ENCODE measurements at places on chromosomes 4 and X. TPM values are rescaled to one million over a fixed set of nuclear protein-coding genes. Genes with fewer than 3 reads are reported as not detected.

The TEX13B gene
- polyA plus RNA-seq: not detected

The ADRA2C gene
- polyA plus RNA-seq: not detected

The CXorf49 gene
- polyA plus RNA-seq: not detected

The TLR6 gene
- 4.8 TPM for polyA plus RNA-seq

The MAN2B2 gene
- 15.3 TPM for polyA plus RNA-seq

The MSANTD1 gene
- not detected for polyA plus RNA-seq

The CT45A6 gene
- not detected for polyA plus RNA-seq

The SPIN3 gene
- polyA plus RNA-seq: 4.0 TPM

The NBDY gene
- polyA plus RNA-seq: 47.4 TPM

The FAM9C gene
- not detected for polyA plus RNA-seq

The PRKG2 gene
- 0.62 TPM for polyA plus RNA-seq

The DMRTC1 gene
- not detected for polyA plus RNA-seq

The SMAD1 gene
- 1.3 TPM for polyA plus RNA-seq

The RAP1GDS1 gene
- 54.8 TPM for polyA plus RNA-seq

The HS6ST2 gene
- 0.27 TPM for polyA plus RNA-seq

The NSD2 gene
- 7.2 TPM for polyA plus RNA-seq

The DAPP1 gene
- polyA plus RNA-seq: 13.2 TPM

The VCX2 gene
- not detected for polyA plus RNA-seq

The TLR1 gene
- 16.6 TPM for polyA plus RNA-seq

The PCDH18 gene
- not detected for polyA plus RNA-seq

The SGCB gene
- 1.4 TPM for polyA plus RNA-seq

The TCEAL7 gene
- not detected for polyA plus RNA-seq

The NALF2 gene
- polyA plus RNA-seq: not detected

The DUX4 gene
- polyA plus RNA-seq: not detected

The POLN gene
- 0.41 TPM for polyA plus RNA-seq

The ATP2B3 gene
- not detected for polyA plus RNA-seq

The DMD gene
- not detected for polyA plus RNA-seq

The RTL9 gene
- not detected for polyA plus RNA-seq

The SLC39A8 gene
- polyA plus RNA-seq: 30.6 TPM

The GAB1 gene
- 1.9 TPM for polyA plus RNA-seq

The RAB33A gene
- polyA plus RNA-seq: 15.1 TPM

The CLDN34 gene
- polyA plus RNA-seq: not detected

The PAK3 gene
- not detected for polyA plus RNA-seq

The ATOH1 gene
- polyA plus RNA-seq: not detected

The PCYT1B gene
- polyA plus RNA-seq: not detected

The EMCN gene
- polyA plus RNA-seq: not detected

The PNMA6A gene
- polyA plus RNA-seq: not detected

The HSFX1 gene
- not detected for polyA plus RNA-seq

The GPRASP1 gene
- polyA plus RNA-seq: 1.5 TPM

The POU3F4 gene
- not detected for polyA plus RNA-seq

The MAGEC3 gene
- polyA plus RNA-seq: not detected

The TXK gene
- 176 TPM for polyA plus RNA-seq

The ADGRG2 gene
- polyA plus RNA-seq: not detected

The PDK3 gene
- polyA plus RNA-seq: 65.8 TPM

The PAGE2B gene
- polyA plus RNA-seq: not detected

The STEEP1 gene
- 5.5 TPM for polyA plus RNA-seq

The CXCL6 gene
- not detected for polyA plus RNA-seq

The RBM47 gene
- polyA plus RNA-seq: 0.49 TPM

The F8A1 gene
- polyA plus RNA-seq: 27.0 TPM

The TMEM31 gene
- not detected for polyA plus RNA-seq

The SPARCL1 gene
- not detected for polyA plus RNA-seq

Data from immature natural killer cell (primary cell).